HT1080 (cell line): ENCODE measurements at places on chromosomes 6 and 20. TPM values are rescaled to one million over a fixed set of nuclear protein-coding genes. Genes with fewer than 3 reads are reported as not detected.

- DNase-seq = no peak
Measured at GRCh38 chr20:63923651-63924050, 28.7 kb downstream of the DNAJC5 start.

GRCh38 chr6:33445119-33445603 lies 9.2 kb upstream of the ZBTB9 start:
- DNase-seq = no peak

GRCh38 chr6:169224185-169224695 lies 29.4 kb downstream of the THBS2 start:
- DNase-seq = peak; percentile 36

DNA sequence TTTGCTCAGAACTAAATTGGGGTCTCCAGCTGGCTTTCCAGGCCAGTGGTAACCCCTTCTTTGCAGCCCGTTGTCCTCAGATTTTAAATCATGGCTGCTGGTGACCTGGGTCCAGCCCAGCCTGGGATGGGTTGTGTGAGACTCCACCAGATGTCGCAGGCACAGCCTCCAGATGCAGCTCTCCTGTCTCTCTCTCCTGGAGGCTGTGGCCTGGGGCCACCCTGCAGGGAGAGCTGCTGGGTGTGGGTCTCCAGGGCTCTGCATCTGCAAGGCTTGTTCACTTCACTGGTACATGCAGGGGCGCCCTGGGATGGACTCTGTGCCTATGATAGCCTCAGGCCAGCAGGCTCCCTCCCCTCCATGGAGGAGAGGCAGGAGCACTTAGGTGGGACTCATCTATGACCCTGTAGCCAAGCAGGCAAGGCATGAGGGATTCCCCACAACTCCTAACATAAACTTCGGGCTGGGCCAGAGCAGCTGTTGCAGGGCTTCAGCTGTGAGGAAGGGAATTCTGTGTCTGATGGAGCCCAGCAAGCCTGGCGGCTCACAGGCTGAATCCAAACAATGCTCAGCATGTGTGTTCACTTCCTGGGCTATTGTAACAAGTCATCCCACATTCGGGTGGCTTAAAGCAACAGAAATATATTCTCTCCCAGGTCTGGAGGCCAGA lies 94.7 kb upstream of the NXT1 start:
- peak; percentile 31 for DNase-seq

IL17A gene
- total RNA-seq = not detected in 2 replicates

SYNDIG1 gene
- total RNA-seq = 0.67 and 1.1 TPM in 2 replicates

ENPP4 gene
- total RNA-seq = 0.03 TPM in 1 of 2 replicates, not detected in the other

PAK1IP1 gene
- total RNA-seq = 57.9 and 64.3 TPM in 2 replicates
